ENCODE measurements at places on chromosomes 1 and 21. TPM values are rescaled to one million over a fixed set of nuclear protein-coding genes. Genes with fewer than 3 reads are reported as not detected.

DNA sequence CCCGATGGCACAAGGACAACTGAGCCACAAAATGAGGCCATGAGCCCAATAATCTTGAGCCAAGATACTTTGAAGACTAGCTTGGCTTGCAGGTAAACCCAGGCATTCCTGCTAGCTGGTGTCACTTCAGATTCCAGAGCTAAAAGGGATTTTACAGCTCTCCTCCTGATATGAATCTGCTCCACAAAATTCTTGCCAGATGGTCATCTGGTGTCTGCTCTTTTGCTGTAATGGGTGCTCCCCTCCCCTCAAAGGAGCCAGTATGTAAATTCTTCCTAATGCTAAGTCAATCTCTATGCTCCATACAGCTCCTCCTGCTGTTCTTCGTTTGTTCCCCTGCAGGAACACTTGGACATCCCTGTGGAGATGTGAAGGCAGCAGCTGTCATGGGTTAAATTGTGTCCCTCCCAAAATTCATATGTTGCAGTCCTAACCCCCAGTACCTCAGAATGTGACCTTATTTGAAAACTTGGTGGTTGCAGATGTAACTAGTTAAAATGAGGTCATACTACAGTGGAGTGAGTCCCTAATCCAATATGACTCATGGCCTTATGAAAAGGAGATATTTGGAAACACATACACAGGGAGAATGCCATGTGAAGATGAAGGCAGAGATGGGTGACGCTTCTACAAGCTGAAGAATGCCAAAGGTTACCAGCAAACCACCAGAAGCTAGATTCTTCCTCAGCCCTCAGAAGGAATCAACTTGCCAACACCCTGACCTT, 180.6 kb upstream of the PALMD start:
- DNase-seq = no peak
- no peaks in the 10 kb centered on the region for H3K36me3 ChIP-seq

DNA sequence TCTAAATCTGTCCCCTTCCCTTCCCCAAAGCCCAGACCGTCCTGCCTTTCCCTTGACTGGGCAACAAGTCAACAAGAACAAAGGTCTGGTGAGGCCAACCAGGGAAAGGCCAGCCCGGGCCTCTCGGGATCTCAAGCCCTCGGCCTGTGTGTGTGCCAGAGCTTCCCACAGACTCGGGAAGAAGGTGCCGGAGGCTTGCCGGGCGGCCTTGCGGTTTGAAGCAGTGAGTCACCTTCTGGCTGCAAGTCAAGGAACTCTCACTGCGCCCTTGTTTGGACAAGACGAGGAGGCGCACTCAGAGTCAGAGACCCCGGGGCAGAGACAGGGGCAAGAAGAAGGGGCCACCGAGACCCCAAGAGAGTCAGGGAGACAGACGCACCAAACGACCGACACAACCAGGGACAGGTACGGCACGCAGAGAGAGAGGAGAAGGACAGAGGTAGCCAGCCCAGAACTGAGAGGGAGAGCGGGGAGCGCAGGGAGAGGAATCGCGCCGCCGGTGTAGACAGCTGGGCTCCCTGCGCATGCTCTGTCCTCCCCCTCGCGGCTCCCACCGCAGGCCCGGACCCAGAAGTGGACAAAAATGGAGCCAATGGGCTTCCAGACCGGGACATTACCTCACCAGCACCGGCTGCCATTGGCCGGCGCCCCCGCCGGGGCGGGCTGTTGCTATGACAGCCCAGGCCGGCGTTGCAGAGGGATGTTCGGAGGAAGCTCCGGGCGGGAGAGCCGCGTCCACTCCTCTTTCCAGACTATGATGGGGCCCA, 66.6 kb upstream of the LAPTM5 start:
- H3K27me3 ChIP-seq = peaks cover 65% of the 10 kb centered on the region
- peak overlapping the region; percentile 78 for H3K4me3 ChIP-seq
- peak; percentile 72 for DNase-seq
- peak overlapping the region; percentile 46 for H3K27ac ChIP-seq
- peaks cover 15% of the 10 kb centered on the region for H3K4me1 ChIP-seq

DNA sequence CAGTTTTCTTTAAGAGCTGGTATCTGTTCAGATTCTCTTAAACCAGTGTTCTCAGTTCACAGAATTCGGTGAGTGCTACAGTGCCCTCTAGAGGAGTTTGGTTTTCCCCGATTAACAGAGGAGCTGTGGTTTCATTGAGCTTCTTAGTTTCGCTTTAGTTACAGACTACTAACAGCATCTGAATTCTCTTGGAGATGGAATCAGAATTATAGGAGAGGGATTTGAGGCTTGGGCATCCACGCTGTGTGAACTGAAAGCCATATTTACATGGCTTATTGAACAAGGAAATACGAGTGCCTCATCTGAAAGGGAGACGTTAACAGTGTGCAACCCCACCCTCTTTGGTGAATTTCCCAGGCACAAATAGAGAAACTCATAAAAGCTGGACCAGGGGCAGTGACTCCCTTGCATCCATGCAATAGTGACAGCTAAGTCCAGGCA, 202.0 kb downstream of the USH2A start:
- peak overlapping the region; percentile 62 for H3K4me3 ChIP-seq
- DNase-seq = no peak
- no peak overlapping the region for H3K27ac ChIP-seq
- no peaks in the 10 kb centered on the region for H3K27me3 ChIP-seq
- no peaks in the 10 kb centered on the region for H3K36me3 ChIP-seq
- H3K4me1 ChIP-seq = peaks cover 2% of the 10 kb centered on the region

GRCh38 chr21:29849735-29850176, 90.0 kb downstream of the GRIK1 start:
- H3K27me3 ChIP-seq = peaks cover 7% of the 10 kb centered on the region
- no peak overlapping the region for H3K27ac ChIP-seq
- H3K4me3 ChIP-seq = no peak overlapping the region

DNA sequence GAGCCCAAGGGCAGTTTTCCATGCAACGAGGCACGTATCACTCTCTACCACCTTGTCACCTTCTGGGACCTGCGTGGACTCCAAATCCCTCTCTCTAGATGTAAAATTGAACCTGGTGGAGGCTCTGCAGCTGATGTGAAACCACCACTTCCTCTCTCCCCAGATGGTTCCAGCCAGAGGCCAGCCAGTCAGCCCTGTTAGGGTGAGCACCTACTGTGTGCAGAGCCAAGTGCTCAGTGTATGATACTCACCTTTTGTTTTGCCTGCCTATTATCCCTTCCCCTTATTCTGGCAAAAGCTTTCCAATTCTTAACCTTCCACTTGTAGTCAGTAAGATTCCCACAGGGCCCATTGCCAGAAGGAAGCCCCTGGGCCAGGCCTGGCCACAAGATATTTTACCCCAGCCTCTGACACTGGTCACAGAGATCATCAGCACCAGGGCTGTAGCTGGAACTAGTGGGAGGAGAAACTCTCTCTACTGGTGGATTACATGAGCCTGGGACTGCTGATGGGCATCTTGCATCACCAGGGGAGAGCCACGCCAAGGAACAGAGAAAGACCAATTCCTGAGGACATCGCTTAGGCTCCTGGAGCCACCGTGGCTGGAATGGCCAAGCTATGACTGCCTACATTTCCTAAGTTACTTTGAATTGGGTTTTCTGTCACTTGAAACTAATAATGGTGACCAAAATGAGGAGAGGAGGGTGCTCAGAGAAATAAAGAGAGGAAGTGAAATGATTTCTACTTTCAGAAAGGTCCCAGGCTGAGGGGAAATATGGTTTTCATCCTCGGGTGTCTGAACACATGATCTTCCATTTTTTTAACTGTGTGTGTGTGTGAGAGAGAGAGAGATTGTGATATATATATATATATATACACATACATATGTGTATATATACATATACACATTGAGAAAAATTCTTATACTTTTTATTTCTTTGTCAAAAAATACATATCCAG, 26.6 kb upstream of the RD3 start:
- H3K27me3 ChIP-seq = peaks cover 9% of the 10 kb centered on the region
- peaks cover 23% of the 10 kb centered on the region for H3K4me1 ChIP-seq
- DNase-seq = no peak
- H3K36me3 ChIP-seq = no peaks in the 10 kb centered on the region
- H3K27ac ChIP-seq = no peak overlapping the region

GRCh38 chr21:16159213-16159970, 429.6 kb downstream of the USP25 start:
- H3K4me1 ChIP-seq = no peaks in the 10 kb centered on the region
- H3K27ac ChIP-seq = no peak overlapping the region
- H3K36me3 ChIP-seq = no peaks in the 10 kb centered on the region
- H3K27me3 ChIP-seq = no peaks in the 10 kb centered on the region

DNA sequence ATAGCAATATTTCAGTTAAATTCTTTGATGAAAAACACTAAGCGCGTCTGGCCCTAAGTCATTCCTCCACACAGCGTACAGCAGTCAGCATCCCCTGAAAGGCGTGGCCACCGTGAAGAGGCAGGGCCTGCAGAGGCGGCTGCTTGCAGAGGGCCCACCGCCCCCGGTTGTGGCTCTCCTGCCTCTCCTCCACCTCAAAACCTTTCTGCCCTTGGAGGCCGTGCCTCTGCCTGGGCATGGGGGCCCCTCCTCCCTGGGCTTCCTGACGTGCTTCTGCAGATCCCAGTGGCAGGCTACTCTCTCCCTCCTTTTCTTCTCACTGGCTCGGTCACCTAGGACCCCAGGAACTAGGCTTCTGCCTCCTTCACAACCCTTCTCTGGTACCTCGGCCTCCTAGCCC, 16.2 kb downstream of the CLSTN1 start:
- no peaks in the 10 kb centered on the region for H3K36me3 ChIP-seq
- peaks cover 32% of the 10 kb centered on the region for H3K4me1 ChIP-seq
- peak; percentile 29 for DNase-seq
- peak overlapping the region; percentile 18 for H3K4me3 ChIP-seq

DNA sequence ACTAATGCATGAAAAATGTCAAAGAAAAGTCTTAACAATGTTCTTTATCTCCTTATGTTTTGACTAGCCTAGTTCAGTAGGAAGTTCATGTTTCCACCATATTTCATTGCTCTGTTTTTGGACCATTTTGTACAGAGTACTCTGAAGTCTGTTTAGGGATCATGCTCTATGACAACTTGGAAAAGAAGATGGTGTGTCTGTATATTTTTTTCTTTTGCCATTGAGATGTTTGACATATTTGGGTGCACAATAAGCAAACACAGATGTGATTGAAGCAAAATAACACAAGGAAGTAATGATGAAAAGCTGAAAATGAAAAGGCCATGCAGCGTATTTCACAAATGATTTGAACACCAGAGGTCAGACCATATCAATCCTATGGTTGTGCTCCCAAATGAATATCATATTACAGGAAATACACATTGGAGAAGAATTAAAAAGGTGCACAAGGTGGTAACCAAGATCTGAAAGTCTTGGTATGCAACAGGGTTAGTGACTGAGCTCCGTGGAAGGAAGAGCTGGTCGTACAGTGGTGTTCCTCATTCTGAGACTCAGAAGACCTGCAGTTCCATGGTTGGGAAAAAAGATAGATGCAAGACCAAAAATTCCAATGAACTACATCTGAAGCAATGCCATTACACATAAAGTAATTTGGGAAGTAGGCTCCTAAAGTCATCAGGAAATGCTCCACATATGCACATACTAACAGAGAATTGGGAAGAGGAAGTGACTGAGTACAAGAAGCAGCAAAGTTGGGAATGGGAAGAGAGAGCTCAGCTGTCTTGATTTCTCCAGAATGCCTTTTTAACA, 463.5 kb downstream of the LMO4 start:
- no peak for DNase-seq
- no peak overlapping the region for H3K27ac ChIP-seq
- H3K36me3 ChIP-seq = no peaks in the 10 kb centered on the region
- no peaks in the 10 kb centered on the region for H3K27me3 ChIP-seq
- no peak overlapping the region for H3K4me3 ChIP-seq

Gene FCER1G
- total RNA-seq = 3.0 TPM

Gene CYP4X1
- not detected for total RNA-seq

Data from activated naive CD8-positive, alpha-beta T cell treated with anti-CD3 and anti-CD28 coated beads for 36 hours (primary cell).